Neuronal stem cell (in vitro differentiated cells): ENCODE measurements at places on chromosomes 1 and 21.

- DNase-seq = no peak
These were observed 2.9 kb upstream of the RHEX start for GRCh38 chr1:206049919-206050600.

DNA sequence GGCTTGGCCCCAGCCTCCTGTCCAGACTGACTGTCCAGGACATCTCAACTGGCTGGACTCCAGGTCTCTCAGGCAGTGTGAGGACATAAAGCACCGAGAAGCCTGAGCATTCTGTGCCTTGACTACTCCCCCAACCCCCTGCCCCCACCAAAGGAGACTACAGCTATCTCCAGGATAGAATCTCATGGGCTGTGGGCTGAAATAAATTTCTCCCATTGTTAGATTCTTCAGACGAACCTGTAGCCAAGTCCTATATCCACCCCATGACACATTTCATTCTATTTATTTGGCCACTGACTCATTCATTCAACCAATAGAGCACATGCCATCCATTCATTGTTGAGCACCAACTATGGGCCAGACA lies 11.4 kb downstream of the VWA5B1 start:
- DNase-seq = no peak

GRCh38 chr1:215744419-215744818 lies 177.3 kb downstream of the KCTD3 start:
- DNase-seq = no peak

- peak; percentile 62 for DNase-seq
These were observed 1638.3 kb downstream of the MRPL39 start for GRCh38 chr21:23968722-23969647.

GRCh38 chr1:198411240-198411639 lies 129.2 kb downstream of the ATP6V1G3 start:
- no peak for DNase-seq

GRCh38 chr21:38520511-38520910 lies 22.2 kb upstream of the ERG start:
- no peak for DNase-seq

- DNase-seq = no peak
These were observed 25.2 kb downstream of the LAMC1 start for GRCh38 chr1:183048087-183049085.

DNA sequence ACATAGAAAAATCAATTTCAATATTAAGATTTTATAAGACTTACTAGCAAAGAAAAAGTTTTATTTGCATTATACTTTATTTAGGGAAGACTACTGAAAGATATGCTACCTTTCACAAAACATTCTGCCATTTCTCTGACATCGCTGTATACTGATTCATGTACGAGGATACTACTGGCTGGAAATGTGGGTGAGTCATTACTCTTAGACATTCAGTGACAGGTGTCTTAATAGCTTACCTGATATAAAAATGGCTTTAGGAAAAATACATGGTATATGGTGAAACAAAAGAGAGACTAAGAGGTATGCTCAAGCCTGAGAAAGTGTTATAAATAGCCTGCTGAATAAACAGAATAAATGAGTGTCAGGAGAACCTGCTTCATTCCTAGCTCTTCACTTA lies 73.0 kb upstream of the EXO1 start:
- DNase-seq = no peak

DNA sequence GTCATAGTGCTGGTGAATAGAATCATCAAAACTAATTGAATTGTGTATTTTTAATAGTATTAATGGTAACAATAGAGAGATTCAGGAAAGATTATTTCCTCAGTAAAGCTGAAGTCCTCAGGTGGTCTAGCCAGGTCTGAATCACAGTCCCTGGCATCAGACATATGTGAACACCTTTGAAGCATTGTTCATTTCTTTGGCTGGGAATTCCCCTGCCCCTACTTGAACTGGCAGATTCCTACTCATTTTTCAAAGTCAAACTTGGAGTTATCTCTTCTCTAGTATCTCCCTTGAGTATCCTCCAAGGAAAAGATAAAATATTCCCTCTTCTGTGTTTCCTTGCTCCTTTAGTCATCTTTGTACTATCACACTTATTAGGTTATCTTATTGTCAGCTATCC lies 759.8 kb downstream of the ADGRL2 start:
- DNase-seq = no peak

GRCh38 chr1:224387302-224387912 lies 30.7 kb downstream of the CNIH4 start:
- DNase-seq = no peak

DNA sequence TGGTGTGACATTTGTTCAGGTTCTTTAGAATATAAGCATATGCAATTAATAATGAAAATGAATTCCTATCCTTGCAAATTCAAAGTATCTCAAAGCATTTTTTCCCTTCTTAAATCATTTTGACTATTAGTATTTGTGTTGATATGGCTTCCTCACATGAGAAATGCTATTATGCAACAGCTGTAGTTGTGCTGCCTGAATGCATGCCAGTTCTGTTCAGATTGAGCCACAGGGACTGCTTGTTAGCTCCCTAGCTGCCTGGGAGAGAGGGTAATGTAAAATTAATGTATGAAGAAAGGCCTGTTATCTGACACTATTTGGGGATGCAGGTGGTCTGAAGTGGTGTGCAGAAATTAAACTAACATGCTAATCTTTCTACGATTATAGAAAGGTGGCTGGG lies 45.5 kb downstream of the CACHD1 start:
- no peak for DNase-seq

GRCh38 chr1:94247138-94248094 lies 10.0 kb upstream of the ARHGAP29 start:
- DNase-seq = peak; percentile 82

- DNase-seq = no peak
These were observed 249.1 kb upstream of the PTBP2 start for GRCh38 chr1:96472471-96472870.
